ENCODE measurements at places on chromosomes 12 and 14.

- DNase-seq: no peak
Measured at GRCh38 chr12:66707002-66707697, 28.3 kb upstream of the GRIP1 start.

- no peak for DNase-seq
Measured at GRCh38 chr14:104677512-104678332, 11.7 kb upstream of the INF2 start.

- no peak for DNase-seq
Measured at GRCh38 chr12:68638721-68639395, 28.2 kb downstream of the RAP1B start.

DNA sequence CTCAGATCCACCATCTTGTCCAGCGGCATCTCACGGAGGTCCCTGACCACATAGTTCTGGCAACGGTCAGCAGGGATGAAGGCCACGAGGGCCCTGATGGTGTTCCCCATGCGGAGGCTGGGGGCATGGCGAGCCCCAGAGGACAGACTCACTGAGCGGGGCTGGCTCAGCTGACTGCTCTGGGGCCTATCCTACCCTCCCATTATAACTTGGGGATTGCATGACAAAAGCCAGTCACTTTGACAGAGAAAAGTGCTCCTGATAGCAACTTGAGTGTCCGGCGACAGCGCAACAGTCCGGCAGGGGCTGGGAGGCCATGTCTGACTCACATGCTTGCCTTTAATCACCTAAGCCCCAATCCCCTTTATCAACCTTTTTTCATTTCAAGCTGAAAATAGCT, at the start of gene LRRC10:
TSS of gene LRRC10 (minus strand) at position 179 of the 400 bp plus-strand sequence. CDS start at position 110, 69 bp downstream.
- no peak for DNase-seq

GRCh38 chr14:97523936-97524335, 726.8 kb downstream of the VRK1 start:
- DNase-seq: no peak

DNA sequence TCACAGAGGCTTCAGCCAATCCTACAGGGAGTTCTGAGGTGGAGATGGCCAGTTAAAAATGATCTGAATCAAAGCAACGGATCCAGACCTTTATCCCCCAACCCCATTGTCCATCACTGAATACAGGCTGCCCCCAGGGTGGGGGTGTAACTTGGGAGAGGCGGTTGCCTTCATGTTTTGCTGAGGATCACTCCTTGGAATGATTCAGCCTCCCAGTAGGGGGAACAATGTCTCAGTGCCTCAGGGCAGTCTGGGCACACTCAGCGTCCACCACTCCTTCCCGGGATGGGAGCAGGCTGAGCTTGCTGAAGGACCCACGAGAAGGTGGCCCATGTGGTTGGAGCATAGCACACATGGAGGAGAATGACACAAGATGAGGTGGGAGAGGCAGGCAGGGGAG, 60.2 kb downstream of the RFX4 start:
- DNase-seq: no peak

- DNase-seq: no peak
Measured at GRCh38 chr12:98439471-98439951, 75.9 kb upstream of the TMPO start.

- no peak for DNase-seq
Measured at GRCh38 chr12:7143564-7143963, 13.4 kb downstream of the CLSTN3 start.

GRCh38 chr14:55731881-55732498, 152.0 kb downstream of the KTN1 start:
- no peak for DNase-seq

DNA sequence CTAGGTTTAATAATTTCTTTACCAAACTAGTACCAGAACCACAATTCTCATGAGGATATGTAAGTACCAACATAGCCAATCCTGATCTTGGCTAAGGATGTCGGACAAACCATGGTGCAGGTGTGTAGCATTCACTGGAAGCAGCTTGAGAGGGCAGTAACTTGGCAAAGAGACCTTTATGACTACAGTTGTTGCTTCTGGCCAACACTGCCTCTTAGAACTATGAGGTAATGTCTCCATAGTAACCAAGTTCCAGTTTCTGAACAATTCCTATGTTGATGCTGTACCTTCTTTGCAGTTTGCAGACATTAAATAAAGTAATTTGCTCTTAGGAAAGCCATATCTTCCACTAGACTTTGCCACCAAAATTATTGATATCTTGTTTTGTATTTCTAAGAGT, at the start of gene LMNTD1:
TSS of gene LMNTD1 (minus strand) at position 186 of the 400 bp plus-strand sequence. CDS start 324 bp downstream, outside the sequence.
- DNase-seq: no peak

GRCh38 chr14:67820428-67820971, 921 bp downstream of the RAD51B start:
- DNase-seq: no peak

DNA sequence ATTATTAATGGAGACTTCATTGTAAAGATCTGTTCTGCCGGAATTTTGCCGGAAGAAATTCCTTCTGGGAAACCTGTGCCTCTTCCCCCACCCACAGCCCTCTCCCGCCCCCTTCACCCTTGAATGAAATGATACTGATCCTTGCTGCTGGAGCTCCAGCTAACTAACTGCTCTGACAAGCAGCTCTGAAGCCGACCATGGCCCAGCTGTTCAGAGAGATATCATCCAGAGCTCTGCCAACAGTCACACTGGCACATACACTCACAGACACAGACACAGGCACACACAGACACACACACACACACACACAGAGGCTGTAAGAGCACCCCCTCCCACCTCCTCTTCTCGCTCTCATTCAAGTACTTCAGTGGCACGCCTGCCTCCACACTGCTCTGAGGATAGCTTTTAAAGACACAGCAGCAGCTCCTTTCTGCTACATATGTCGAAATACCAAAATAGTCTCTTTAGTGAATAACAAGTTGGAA, 88.6 kb downstream of the R3HDM2 start:
- DNase-seq: no peak

- DNase-seq: no peak
Measured at GRCh38 chr14:22428700-22429291, 160.2 kb downstream of the DAD1 start.

GRCh38 chr14:77051116-77051515, 22.6 kb upstream of the IRF2BPL start:
- no peak for DNase-seq

DNA sequence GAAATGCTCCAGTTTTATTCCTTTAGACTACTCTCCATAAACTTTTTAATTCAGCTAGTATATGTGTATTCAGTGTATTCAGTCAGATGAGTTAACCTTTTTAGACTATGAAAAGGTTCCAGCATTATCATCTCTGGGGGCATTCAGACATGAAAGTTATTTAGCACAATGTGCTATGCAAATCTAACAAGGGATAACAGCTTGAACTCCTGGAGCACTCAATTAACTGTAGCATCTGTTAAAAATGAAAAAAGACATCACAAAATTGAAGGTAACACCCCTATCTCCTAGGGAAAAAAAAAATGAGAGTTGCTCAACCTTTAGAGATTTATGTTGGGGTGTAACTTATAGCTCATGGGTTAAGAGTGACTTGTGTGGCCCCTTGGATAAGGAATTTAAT, 211.5 kb downstream of the PHLDA1 start:
- DNase-seq: no peak

DNA sequence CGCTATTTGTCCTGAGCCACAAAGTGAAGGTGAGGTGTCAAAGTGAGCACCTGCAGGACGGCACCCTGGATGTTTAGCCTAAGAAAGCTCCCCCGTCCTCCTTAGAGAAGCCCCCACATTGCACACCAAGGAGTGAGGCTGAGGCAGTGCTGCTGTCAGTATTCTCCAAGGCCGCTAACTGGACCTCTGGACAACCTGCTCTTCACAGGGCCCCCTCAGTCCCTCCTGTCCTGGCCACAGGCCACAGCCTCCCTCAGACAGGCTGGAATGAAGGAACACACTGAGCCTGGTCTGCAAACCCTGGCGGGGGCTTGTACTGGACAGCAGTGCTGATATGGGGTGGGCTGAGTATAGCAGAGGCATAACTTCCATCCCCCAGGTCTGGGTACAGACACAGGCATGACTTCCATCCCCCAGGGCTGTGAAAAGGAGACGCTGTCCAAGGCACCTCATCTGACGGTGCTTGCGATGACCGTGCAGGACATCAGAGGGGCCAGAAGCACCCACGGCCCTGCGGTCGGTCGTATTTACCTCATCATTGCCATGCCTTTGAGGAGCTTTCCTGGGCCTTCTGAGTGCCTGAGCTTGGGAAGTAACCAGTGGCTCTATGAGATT, 82.4 kb upstream of the DIO3 start:
- DNase-seq: no peak

GRCh38 chr12:25322918-25323531, 72.3 kb upstream of the KRAS start:
- DNase-seq: no peak

GRCh38 chr12:104181313-104181712, 34.3 kb upstream of the TXNRD1 start:
- DNase-seq: no peak

Data from GOT3 (cell line).